Foreskin melanocyte (primary cell): ENCODE measurements at places on chromosomes 5 and 9.

GRCh38 chr9:125797930-125798329 is 50.8 kb downstream of the PBX3 start:
- no peak for DNase-seq

- DNase-seq, result no peak
Measured at GRCh38 chr5:6585939-6586646, 46.8 kb downstream of the NSUN2 start.

DNA sequence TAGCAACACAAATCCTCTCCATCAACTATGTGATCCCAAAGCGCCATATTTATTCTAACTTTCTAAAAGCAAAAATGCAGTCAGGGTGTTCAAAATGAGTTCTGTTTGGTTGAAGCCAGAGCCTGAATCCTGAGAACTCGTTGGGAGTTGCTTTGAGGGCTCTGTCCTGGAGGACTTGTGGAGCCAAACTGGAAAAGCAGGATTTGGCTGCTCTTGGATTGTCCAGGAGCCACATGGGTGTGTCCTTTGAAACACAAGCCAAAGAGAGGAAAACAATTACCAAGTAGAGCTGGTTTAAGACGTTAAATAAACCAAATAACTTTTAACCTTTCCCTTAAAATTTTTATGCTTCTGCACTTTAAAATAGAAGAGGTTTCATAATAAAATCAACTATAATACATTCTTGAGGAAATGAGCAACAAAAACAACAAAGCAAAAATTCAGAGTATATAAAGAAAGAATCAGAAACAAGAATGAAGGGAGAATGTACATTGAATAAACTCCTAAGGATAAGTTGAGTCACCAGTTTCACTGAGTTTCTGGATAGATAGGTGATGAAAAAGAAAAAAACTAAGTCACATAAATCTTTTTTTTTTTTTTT is 13.5 kb downstream of the C5orf46 start:
- no peak for DNase-seq

- no peak for DNase-seq
Measured at GRCh38 chr5:180623411-180623834, 26.0 kb downstream of the FLT4 start.

DNA sequence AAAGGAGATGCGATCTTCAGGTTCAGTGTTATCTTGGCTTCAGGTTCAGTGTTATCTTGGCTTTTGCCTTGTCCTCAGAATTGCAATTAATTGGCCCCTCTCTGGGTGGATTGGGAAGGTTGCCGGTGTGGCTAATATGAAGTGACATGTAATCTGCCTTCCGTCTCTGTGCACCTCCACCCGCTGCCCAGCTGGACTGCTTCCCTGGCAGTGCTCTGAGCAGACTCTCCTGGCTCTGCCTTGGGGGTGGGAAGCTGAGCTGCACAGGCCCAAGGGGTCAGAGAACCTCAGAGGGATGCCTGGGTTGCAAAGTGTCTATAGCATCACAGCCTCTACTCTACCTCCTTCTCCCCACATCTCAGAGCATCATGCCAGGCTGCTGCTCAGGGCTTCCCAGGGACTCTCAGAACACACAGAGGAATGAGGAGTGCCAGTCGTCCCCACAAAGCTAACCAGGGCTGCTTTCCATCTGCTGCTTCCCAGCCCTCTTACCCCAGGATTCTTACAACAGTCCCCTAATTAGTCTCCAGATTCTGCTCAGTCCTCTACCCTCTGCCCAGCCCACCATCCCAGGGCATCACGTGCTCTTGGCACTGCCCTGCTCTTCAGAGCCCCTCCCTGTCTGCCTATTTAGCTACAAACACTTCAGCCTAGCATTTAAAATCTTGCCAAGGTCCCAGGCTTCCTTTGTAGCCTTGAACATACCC is 54.4 kb upstream of the AFAP1L1 start:
- DNase-seq, result no peak

DNA sequence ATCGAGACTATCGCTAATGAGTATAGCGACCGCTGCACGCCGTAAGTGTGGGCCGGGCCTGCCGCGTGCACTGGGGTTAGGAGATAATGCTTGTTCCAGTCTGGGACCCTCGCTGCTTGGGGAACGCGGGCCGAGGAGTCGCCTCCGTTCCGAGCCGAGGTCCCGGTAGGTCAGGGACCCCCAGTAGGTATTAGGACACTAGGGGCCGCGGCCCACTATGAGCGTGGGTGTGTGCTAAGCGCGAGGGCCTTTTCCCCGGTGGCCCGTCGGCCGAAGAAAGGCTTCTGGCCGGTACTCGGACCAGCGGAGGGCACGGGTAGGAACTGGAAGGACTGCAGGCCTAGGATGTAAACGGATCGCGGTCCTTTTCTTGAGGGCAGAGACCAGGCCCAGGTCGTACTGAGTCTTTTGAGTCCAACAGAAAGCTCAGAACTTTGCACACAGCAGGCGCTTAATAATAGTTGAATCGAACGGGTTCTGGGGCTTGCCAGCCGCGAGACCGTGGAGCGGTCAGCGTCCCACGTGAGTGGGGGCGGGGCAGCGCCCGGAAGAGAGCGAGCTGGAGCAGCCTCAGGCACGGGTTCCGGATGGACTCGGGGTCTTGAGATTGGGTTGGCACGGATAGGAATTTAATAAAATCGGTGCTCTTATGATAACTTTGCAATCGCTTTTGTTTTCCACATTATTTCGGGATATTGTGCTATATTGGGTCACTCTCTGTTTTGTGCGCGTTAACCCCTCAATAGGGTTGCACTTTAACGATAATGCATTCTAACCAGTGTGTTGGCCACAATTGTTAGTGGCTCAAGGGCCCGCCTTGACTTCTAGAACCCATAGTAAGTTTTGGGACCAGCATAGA is 733 bp downstream of the HSPA4 start:
- peak; percentile 75 for DNase-seq

GRCh38 chr9:36401164-36401740 is 1.2 kb upstream of the RNF38 start:
- DNase-seq, result peak; percentile 59
